Activated CD4-positive, alpha-beta T cell treated with anti-CD3 and anti-CD28 coated beads, Interleukin-2, amount 50 U/mL, for 16 hours (primary cell): ENCODE measurements at places on chromosomes 5 and 9.

- no peak for DNase-seq
Measured at GRCh38 chr5:66828046-66828547, 231.9 kb downstream of the MAST4 start.

- DNase-seq = no peak
Measured at GRCh38 chr5:73339711-73340110, 108.9 kb downstream of the FOXD1 start.

- DNase-seq = no peak
Measured at GRCh38 chr9:4301296-4301695, 1.4 kb upstream of the GLIS3 start.

DNA sequence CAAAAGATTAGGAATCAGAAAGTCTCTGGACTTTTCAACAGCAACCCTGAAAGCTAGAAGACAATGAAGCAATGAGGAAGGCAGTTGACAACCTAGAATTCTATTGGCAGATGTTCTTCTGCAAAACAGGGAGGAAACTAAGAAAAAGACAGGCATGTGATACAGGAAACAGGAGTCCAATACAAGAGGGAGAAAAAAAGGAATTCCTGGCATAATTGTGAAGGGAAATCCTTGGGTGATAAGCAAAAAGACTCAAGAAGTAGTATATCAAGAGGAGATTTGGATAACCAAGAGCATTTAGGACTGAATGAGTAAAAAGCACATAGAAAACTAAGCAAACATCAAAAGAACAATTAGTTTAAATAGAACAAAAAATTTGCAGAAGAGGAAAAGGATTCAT, 58.6 kb downstream of the LPAR1 start:
- DNase-seq = no peak

DNA sequence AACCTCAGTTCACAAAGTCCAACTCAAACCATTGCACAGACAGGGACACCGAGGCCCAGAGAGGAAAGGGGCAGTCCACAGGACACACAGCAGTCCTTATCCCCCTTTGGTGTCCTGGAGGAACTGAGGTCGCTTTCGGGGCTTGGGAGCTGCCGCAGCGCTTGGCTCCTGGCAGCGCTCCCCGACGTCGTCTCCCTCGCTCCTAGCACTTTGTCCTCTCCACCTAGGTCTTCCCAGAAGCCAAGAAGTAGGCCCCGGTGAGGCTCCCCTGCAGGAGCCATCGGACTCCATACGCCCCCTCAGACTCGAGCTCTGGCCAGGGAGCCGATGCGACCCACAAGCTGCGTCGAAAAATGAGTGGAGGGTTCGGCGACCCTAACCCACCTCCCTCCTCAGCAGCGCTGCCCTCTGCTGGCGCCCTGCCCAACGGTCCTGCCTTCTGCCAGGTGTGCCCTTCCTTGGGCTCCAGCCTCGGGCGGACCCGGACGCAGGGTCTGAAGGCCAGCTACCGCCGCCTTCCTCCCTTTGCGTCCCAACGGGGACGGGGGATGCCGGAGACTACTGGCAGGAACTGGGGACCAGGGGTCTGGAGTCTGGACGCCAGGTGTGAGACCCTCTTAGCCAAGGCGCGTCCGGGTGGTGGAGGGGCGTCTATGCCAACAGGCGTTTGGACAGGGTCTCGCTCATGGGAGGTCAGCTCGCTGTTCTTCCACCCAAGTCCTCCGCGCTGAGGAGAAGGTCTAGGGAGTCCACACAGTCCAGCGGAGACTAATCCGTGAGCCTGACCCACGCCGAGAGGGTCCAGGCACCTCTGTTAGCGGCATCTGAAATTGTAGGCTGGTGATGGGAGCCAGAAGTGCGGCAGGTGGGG, 2.1 kb upstream of the PRDM12 start:
- no peak for DNase-seq

DNA sequence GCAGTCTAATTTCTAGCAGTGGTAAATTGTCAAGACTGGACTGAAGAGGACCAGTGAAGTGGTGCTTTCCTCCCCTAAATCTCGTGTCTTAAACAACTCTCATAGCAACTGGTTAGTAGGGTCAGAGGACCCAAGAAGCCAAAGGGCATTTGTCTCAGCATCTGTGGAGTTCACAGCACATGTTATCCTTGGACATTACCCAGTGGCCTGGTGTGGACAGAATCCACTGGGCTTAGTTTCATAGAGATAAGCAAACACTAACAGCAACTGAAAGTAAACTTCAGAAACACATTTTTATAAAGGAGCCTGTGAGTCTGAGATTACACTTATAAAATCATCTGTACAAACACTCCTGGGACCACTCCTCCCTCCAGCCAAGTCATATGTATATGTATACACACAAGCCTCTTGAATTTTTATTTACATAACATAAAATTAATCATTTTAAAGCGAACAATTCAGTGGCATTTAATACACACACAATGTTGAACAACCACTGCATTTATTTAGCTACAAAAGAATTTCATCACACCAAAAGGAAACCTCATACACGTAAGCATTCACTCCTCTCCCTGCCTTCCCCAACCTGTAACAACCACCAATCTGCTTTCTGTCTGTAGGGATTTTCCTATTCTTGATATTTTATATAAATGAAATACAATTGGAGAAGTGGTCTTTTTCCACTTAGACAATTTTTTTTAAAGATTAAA, 457.8 kb downstream of the RASEF start:
- no peak for DNase-seq

DNA sequence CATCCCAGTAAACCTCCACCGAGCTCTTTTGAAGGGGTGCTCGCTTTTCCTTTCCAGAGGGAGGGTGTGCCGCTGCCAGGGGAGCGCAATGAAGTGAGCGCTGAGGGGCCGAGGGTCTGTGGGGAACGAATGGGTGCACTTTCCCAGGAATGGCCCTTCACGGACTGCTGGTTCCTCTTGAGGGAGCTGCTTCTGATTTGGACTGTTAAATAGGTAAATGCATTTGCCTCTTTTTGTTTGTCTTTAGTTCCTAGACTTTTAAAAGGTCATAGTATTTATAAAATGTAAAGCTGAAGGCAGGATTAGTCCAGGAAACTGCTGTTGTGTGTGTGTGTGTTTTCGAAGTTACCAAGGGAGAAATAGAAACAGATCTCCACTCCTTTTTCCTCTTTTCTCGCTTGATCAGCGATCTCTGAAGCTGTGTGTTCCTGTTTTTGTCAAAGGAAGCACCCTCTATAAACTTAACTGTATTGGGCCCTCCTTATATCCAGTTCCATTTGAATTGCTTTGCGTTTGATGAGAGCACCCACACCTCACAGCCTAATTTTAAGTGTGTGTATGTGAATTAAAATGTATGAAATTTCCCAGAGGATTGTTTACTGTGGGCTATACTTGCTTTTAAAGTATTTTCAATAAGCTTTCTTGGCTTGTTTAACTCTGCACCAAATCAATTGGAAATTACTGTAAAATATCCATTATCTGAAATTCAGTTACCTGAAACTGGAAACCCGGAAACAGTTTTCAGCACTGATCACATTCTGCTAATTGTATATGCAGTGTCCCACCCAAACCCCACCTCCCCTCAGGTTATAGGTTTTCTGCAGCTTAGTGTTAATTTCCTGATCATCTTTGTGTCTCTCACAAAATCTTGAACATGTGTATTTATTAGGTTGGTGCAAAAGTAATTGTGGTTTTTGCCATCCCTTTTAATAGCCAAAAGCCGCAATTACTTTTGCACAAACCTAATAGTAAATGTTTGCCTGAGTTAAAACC, 966 bp downstream of the SNX2 start:
- no peak for DNase-seq

GRCh38 chr9:18071651-18072060, 402.3 kb upstream of the ADAMTSL1 start:
- DNase-seq = no peak

- no peak for DNase-seq
Measured at GRCh38 chr5:14286574-14287421, 143.7 kb downstream of the TRIO start.

DNA sequence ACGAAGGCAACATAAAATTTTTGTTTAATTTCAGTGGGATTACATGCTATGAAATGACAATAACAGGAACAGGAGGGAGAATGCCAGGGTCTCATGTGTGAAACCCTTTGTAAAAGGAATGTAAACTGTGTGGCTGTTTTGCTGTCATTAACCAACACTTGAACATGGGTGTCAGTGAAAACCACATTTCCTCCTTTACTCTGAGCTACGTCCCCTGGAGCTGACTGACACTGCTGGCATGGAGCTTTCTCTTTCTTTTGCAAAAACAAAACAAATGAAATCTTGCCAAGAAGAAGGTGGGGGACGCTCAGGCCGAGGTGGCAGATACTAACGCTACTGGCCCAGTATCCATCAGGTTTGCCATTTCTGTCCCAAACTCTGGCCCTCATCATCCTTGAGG, 121.4 kb downstream of the DMRT2 start:
- DNase-seq = no peak

- no peak for DNase-seq
Measured at GRCh38 chr9:18343784-18344183, 130.2 kb upstream of the ADAMTSL1 start.
